AG04449 (cell line): ENCODE measurements at places on chromosomes 3 and 15.

- DNase-seq, result no peak
These were observed 158.2 kb upstream of the FAM3D start for GRCh38 chr3:58824777-58825176.

- DNase-seq, result no peak
These were observed 23.7 kb downstream of the PRR23E start for GRCh38 chr3:127216415-127217261.

DNA sequence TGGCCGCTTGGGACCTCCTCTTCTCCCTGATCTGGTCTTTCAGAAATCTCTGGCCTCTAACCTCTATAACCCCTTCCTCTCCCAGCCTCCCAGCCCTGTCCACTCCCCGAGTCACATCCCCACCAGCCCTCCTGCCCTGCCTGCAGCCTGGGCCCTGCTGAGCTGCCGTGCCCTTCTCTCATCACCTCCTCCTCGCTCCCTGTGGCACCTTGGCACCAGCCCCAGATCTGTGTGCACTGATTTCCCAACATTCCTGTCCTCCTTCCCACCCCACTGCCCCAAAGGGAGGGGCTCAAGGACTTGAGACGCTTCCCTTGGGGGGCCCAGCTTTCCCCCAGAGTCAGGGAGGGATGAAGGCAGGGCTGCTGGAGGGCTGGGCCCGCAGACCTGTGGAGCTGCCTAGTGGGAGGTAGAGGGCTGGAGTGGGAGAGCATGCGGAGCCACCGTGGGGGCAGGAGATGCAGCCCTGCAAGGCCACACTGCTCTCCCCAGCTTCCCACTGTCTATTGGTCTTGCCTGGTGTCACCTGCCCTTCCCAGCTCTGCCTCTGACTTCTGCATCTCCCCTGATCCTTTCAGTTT is 42.7 kb downstream of the EXOG start:
- no peak for DNase-seq

DNA sequence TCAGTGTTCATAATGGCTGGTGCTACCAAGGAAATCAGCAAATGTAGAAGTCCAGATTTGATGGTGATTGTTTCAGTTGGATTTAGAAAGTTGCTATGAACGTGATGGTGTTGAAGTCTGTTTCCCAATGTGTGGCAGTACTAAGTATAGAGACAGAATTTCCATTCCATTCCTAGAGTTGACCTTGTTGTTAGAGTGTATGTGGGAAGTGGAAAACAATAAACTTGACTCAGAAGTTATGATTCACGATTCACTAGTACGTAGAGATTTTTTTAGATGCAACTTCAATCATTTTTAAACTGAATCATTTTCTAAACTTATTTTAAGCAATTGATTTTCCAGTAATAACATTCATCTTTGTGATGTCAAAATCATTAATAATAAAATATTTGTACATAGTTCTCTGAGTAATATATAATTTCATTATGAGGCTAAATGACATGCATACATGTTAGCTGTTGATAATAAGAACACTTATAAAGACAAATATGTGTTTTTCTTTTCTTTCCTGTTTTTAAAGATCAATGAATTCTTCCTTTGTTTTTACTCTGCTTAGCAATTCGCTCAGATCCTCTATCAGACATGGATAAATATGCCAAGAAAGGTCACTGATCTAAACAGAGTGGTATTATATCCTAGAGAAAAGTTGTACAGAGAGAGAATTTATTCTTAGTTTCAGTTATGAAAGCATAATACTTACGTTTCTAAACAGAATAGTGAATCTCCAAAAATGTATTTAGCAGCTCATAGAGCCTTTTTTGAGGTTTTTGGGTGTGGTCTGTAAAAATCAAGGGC is 108.8 kb upstream of the GPR149 start:
- DNase-seq, result no peak

DNA sequence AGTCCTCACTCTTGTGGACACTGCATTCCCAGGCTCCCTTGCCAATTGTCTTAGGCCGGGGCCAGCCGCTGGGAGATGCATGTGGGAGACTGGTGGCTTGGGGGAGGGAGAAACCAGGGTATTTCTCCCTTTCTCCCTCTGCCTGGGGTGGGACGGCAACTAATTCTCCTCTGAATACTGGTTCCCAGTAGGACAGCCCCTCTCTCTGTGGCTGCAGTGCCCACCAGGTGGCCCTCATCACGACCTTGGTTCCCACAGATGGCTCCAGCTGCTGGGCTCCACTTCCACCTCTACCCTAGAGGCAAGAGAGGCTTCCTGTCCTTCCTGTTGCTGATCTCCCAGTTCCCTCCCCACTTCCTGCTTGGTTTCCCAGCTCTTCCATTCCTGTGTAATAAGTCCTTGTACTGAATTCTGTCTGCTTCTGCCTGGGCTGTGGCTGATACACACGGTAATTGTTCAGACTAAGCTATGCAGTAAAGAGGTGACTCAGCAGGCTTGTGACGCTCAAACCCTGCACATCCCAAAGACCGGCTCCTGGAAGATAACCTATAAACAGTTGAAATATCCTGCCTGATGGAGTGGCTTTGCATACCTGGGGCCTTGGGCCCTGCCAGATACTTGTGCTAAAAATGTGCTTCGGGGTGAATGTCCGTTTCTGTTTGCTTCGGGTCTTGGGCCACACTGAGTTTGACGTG is 20.4 kb upstream of the COPG1 start:
- DNase-seq, result peak; percentile 41

DNA sequence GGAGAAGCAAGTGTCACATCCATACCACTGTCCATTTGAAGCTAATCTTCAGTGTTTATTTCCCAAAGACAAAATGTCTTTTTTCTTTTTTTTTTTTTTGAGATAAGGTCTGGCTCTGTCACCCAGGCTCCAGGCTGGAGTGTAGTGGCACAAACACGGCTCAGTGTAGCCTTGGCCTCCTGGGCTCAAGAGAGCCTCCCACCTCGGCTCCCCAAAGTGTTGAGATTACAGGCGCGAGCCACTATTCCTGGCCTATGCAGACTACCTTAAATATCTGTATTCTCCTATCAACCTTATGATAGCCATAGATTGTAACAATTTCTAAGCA is 27.7 kb upstream of the VPS33B start:
- no peak for DNase-seq

GRCh38 chr3:195107593-195107992 is 163.4 kb downstream of the XXYLT1 start:
- DNase-seq, result no peak

- no peak for DNase-seq
These were observed 75.4 kb downstream of the XXYLT1 start for GRCh38 chr3:195195321-195196209.

- no peak for DNase-seq
These were observed 16.9 kb downstream of the RFTN1 start for GRCh38 chr3:16496408-16497222.
